ENCODE measurements at places on chromosomes 5 and 9.

DNA sequence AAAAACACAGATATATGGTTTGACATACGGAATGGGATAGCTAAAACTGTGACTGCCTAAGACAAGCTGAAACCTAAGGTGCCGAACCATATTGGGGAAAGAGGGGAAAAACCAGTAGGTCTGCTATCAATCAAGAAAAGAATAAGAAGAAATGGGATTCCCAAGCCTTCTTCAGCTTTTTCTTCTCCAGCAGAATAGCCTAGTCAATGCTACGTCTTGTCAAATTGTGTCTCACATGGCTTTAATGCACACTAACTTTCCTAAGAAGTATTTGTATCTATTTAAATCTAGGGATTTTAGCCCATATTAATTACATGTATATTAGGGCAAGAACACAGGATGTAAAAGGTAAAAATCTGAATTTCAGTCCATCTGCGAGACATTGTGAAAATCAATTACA, 797 bp upstream of the FBXO38 start:
- DNase-seq = no peak

GRCh38 chr5:60843386-60843935, 608 bp downstream of the ELOVL7 start:
- DNase-seq = no peak

DNA sequence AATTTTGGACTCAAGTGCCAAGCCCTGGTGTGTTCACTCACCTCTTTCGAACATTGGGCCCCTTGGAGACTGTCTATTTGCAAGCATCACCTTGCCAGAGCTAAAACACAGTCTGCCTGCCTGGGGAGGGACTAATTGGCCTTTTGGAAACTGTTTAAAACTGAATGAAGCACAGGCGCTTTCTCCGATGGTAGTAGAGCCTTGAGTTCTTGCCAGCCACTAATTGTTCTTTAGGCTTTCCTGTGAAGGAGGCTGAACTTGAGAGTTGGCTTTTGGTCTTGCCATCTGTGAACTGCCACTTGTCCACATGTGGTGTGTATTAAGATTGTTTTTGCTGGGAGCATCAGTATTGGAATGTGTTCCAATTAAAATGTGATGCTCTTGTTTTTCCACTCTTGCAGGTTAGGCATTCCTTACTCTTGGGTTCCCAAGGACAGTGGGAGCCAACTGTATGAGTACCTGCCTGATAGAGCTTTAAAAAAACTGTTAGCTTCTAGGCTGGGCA, 26.0 kb downstream of the GARNL3 start:
- no peak for DNase-seq

- DNase-seq = no peak
Observed at GRCh38 chr5:9516591-9516990, 29.3 kb downstream of the SEMA5A start.

- no peak for DNase-seq
Observed at GRCh38 chr5:158819095-158819494, 280.6 kb downstream of the EBF1 start.

GRCh38 chr9:134629061-134629585, 12.5 kb upstream of the COL5A1 start:
- no peak for DNase-seq

DNA sequence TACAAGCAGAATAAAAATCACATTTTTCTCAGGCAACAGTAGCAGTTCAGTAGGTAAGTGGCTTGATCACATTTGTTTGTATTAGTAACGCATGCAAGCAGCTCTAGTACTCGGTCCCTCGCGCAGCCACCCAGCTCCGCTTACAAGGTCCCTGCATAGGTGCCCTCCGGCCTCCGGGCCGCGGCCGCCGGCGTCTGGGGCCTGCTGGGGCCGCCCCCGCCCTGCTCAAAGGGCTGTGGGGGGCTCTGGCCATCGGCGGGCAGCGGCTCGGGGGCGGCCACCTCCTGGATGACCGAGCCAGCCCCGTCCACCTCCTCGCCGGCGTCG, 50.2 kb upstream of the UBAC1 start:
- no peak for DNase-seq

- no peak for DNase-seq
Observed at GRCh38 chr9:19057033-19057432, 7.8 kb downstream of the RRAGA start.

DNA sequence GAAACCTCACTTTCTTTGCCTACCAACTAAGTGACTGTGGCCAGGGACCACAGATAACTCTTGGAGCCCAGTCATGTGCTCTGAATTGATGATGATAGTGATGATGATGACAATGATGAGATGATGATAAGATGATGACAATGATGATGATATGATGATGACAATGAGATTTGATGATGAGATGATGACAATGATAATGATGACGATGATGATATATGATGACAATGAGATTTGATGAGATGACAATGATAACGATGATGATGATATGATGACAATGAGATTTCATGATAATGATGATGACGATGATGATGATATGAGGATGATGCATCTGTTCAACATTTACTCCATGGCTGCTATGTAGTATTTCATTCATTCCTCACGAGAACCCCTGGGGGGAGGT, 213.0 kb downstream of the ERCC6L2 start:
- DNase-seq = no peak

GRCh38 chr5:157502143-157502647, 42.2 kb downstream of the NIPAL4 start:
- DNase-seq = no peak

DNA sequence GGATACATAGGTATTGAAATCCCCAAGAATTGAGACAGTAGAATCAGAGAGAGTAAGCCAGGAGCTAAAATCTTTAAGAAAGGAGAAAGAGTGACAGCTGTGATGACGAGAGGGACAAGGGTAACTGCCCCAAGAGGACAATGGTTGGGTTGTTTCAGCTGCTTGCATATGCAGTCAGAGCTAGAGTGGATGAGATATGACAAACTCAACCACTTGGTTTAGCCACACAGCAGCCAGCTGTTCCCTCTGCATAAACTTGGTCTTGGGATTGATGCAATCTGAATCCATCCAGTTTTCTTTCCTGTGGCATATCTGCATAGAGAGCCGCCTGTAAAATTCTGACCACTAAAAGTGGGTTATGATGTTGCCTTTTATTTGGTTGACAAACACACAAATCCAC, 100.7 kb downstream of the ZNF622 start:
- no peak for DNase-seq

DNA sequence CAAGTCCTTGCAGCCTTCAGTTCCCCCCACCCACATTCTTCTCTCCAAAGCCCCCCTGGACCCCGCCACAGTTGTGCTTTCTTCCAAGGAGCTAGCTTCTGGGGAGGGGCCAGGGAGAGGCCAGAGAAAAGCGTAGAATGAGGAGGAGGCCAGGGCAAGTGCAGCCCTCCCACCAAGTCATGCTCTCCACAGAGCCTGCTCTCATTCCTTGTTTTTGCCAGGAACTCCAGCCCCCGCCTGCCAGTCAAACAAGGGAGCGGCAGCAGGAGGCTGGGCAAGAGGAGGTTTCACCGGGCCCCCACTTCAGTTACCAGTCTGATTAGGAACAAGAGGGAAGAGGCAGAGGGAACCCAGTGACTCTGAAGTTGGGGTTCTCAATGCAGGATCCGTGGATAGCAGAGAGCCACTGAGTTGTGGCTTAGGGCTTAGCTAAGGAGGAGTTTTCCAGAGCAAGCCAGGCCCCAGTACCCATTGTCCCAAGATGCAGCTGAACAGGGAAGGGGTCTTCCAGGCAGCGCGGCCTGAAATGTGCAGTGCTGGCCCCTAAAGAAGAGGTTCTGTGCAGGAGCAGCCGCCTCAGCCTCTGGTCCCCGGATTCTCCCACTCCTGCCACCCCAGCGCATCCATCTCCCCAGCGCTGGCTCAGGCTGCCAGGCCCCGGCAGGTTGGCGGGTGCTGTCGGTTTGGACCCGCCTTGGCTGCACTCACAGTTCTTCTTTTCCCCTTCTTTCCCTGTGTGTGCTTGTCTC, 120.6 kb downstream of the DAB2IP start:
- DNase-seq = no peak

GRCh38 chr5:112823656-112824055, 37.4 kb upstream of the SRP19 start:
- no peak for DNase-seq

- DNase-seq = no peak
Observed at GRCh38 chr5:170145462-170145861, 39.8 kb downstream of the FOXI1 start.

- no peak for DNase-seq
Observed at GRCh38 chr5:53971131-53971530, 339.2 kb downstream of the ARL15 start.

- no peak for DNase-seq
Observed at GRCh38 chr9:108645520-108645919, 210.3 kb downstream of the ACTL7B start.

DNA sequence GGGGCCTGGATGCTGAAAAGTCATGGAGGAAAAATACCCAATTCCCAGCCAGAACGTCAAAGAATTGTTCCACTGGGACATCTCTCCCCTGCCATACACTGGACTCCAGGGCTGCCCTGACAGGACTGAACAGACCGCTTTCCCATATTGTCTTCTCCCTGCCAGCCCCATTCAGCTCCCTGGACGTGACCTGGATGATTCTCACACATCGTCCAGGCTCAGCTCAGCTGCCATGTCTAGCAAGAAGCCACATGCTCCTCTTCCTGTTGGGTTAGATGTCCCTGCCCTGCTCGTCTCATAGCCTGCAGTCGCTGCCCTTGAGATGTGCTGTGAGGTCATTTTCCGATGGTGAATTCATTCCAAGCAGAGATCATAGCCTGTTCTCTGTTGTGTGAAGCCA, 37.4 kb downstream of the FOXI1 start:
- no peak for DNase-seq

DNA sequence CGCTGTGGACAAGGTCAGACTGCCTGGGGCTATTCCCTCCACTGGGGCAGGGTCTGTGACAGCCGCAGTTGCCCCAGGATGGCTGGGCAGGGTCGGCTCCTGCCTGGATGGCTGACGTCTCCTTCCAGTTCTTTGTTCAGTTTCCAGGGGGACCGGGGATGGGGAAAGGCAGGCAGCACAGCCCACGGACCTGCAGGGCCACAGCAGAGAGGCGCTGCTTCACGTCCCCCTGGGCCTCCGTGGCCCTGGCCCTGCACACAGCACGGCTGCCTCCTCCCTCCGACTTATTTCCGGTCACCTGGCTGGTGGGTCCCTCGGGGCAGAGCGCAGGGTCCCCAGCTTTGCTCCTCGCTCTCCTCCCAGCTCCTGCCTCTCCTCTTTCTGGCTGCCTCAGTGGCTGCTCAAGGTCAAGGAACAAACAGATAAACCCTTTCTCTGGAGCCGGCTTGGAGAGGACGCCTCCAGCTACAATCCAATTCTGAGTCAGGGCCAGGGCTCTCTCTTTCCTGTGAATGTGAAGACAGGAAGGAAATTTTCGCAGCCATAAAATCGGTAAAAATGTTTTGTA, 169.7 kb downstream of the C9orf50 start:
- DNase-seq = no peak

Data from activated CD4-positive, alpha-beta T cell treated with anti-CD3 and anti-CD28 coated beads for 24 hours (primary cell).